ENCODE measurements at places on chromosomes 2 and 18. TPM values are rescaled to one million over a fixed set of nuclear protein-coding genes. Genes with fewer than 3 reads are reported as not detected.
A peak's percentile ranks its signal among the peaks of the same experiment; 100 is the strongest.

LYPD6B gene
- 30.8 TPM for polyA plus RNA-seq

BARD1 gene
- 4.6 TPM for polyA plus RNA-seq

CCDC74A gene
- polyA plus RNA-seq = 3.7 TPM

RSAD2 gene
- polyA plus RNA-seq = 2.2 TPM

IDH1 gene
- 116 TPM for polyA plus RNA-seq

TANC1 gene
- 33.5 TPM for polyA plus RNA-seq

ADRA2B gene
- polyA plus RNA-seq = 0.02 TPM

M1AP gene
- polyA plus RNA-seq = 0.19 TPM

C2orf78 gene
- not detected for polyA plus RNA-seq

CABYR gene
- 6.9 TPM for polyA plus RNA-seq

GPR35 gene
- 0.17 TPM for polyA plus RNA-seq

RELCH gene
- 9.4 TPM for polyA plus RNA-seq

DNA sequence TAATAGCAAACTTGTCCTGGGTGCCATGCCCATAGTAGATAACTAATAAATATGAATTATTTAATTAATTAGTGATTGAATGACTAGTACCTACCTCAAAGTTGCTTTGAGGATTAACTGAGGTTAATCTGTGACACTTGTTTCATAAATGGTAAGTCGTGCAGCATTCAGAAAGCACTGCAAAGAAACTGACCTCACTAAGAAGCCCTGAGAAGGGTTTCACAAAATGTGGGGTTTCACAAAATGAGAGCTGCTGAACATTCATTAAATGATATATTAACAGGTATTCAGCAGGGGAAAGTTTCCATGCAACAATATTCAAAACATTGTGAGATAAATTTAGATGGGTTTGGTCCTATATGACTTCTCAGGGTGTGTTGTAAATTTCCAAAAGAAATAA is 236.2 kb downstream of the OSR1 start:
- DNase-seq = no peak

DNA sequence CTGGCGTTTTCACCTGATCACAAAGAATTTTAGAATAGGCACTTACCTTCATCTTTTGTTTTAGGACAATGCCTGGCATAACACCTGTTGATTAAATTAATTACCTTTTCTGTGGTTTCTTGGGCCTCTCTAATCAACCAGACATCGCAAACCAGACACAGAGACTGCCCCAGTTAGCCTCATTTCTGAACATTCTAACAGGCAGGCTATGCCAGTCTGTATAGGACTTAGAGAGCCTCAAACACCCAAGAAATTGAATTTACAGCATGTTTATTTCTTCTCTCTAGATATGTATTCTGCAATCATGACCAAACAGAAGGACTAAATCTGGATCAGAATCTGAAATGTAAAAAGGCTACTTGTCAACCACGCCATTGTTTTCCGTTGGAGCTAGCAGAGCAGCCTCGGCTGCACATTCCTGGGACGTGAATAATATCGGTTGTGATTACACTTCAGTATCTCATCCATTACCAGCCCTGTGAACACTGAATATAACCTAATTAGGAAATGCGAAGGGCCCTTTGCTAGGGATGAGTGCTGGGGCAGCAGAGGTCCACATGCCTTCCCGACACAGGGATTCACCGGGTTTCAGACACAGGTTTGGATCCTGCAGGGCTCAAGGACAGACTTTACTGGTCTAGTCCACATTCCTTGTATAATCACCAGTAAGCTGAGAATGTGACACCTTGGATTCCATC is 17.5 kb upstream of the CDC42EP3 start:
- no peak for DNase-seq

DNA sequence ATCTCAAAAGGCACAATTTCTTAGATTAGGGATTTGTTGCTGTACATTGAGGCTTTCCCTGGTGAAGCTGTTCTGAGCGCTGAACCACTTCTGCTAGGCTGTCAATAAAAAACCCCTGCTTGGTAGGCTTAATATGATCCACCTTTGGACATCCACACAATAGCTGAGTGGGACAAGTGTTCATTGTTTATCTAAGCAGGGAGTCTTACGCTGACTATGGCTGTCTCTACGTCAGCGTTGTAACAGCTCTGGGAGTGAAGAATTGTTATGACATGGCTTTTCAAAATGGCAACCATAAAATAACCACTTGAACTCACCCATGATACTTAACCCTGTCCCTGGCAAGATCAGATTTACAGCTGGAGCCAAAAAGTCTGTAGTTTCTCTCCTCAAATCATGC is 111.5 kb upstream of the SULT1C3 start:
- no peak for DNase-seq

GRCh38 chr2:177714704-177715103 is 322.1 kb downstream of the AGPS start:
- DNase-seq = no peak

- DNase-seq = no peak
Observed at GRCh38 chr2:207115715-207116364, 49.9 kb downstream of the KLF7 start.

GRCh38 chr2:209534228-209534627 is 110.4 kb downstream of the MAP2 start:
- DNase-seq = no peak

GRCh38 chr2:222920657-222921186 is 59.9 kb downstream of the ACSL3 start:
- DNase-seq = no peak

- DNase-seq = no peak
Observed at GRCh38 chr2:119291588-119292167, 68.0 kb downstream of the STEAP3 start.

GRCh38 chr18:31426021-31426420 is 21.5 kb upstream of the DSG3 start:
- DNase-seq = no peak

GRCh38 chr2:30641765-30642345 is 165.4 kb downstream of the CAPN13 start:
- DNase-seq = no peak

- DNase-seq = no peak
Observed at GRCh38 chr2:136375017-136375901, 257.3 kb upstream of the CXCR4 start.

DNA sequence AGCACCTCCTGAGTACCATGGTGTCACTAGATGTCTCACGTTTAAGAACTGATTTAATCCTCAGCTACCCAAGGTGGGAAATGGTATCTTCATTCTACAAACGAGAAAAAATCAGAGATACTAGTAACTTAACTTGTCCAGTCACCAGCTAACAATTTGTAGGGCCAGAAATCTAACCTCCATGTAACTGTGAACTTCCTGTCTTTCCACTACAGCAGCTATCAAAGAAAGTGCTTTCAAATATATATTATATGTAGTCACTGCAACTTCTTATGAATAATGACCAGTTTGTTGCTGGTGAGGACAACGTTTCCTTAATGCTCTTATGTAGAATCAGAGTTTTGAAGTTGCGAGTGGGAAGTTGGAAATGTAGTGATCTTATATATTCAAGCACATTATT is 1.9 kb downstream of the REV1 start:
- DNase-seq = no peak

DNA sequence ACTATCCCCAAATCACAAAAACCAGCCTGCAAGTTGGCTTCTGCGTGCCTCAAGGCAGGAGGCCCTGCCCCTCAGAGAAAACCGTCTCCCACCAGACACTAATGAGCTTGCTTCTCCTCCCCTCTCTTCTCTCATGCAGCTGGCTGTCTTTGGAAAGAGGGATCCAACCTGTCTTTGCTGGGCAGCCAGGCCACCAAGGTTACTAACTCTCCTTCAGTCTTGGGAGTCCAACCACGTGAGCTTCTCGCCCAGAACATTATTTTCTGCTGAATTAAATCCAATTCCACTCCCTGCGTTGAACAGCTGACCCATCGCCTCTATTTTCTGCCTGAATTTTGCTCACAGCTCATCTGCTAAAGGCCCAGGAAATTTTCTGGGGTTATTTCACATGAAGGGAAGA is 291.3 kb upstream of the NCKAP5 start:
- DNase-seq = no peak

- DNase-seq = no peak
Observed at GRCh38 chr2:7852546-7852945, 829.3 kb upstream of the ID2 start.

GRCh38 chr2:23926750-23927571 is at the start of gene ATAD2B:
TSS of gene ATAD2B (minus strand) at chr2:23927123. CDS start at chr2:23926770, 353 bp downstream.
- peak; percentile 54 for DNase-seq

Measured in keratinocyte (primary cell).